COLO829 (cell line): ENCODE measurements at places on chromosomes 1 and 21.

- DNase-seq: no peak
Measured at GRCh38 chr1:89670163-89670562, 37.2 kb downstream of the LRRC8C start.

DNA sequence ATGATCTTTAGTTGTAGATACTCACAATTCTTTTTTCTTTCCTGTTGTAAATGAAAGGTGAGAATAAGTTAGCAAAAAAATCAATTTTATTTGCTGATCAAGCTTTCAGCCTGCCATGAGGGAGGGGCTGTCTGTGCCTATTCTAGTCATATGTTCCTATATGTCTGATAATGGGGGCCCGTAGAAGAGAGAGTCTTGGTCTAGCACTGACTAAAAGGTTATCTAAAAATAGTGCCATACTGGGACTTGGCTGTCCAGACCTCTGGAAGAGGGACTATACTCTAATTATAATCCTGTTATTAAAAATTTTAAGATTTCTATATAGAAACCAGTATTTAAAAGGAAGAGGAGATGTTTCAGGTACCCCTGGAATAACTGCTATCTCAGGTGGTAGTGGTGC lies 18.6 kb downstream of the GNAI3 start:
- no peak for DNase-seq

- DNase-seq: peak; percentile 30
Measured at GRCh38 chr21:29376556-29376955, 77.8 kb downstream of the BACH1 start.

DNA sequence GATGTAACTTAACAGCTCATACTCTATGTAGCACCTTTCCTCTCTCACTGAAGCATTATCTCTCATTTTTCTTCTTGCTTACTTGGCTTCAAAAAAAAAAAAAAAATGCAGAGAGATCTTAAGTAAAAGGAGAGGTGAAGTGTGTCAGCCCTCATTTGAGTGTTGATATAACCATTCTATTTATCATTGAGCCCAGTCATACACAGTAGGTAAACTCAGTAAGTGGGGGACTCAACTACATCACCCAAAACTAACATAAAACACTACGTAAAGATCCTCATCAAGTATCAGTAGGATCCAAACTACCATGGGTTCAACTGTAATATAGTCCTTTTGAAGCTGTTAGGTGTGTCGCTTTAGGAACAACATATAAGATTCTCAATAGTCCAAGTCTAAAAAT lies 8.2 kb downstream of the PNRC2 start:
- no peak for DNase-seq

DNA sequence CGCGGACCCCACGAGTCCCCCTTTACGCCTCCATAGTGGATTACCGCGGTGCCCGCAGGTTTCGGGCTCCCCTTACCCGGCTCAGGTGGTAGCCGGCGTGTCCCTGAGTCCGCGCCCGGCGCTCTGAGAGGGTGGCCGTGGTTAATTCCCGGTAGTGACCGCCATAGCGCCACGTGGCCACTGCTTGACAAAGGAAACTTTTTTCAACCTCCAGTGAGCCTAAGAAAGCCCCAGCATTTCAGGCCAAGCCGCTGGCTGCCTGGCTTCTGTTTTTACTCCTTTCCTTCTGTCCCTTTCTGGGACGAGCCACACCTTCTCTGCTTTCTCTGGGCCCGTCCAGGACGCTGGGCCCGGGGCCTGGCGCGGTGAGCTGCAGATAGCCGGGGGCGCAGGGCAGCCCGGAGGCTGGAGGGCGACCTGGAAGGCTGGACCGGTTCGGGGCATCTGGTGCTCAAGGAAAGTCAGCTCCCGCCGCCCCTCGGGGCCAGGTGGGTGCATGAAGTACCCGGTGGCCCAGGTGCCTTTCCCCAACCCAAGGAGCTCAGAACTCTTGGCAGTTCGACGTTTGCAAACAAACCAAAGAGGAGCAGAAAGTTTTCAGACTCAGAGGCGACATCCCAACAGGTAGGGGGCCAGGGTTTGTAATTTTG lies 540 bp upstream of the C1orf198 start:
- DNase-seq: no peak

DNA sequence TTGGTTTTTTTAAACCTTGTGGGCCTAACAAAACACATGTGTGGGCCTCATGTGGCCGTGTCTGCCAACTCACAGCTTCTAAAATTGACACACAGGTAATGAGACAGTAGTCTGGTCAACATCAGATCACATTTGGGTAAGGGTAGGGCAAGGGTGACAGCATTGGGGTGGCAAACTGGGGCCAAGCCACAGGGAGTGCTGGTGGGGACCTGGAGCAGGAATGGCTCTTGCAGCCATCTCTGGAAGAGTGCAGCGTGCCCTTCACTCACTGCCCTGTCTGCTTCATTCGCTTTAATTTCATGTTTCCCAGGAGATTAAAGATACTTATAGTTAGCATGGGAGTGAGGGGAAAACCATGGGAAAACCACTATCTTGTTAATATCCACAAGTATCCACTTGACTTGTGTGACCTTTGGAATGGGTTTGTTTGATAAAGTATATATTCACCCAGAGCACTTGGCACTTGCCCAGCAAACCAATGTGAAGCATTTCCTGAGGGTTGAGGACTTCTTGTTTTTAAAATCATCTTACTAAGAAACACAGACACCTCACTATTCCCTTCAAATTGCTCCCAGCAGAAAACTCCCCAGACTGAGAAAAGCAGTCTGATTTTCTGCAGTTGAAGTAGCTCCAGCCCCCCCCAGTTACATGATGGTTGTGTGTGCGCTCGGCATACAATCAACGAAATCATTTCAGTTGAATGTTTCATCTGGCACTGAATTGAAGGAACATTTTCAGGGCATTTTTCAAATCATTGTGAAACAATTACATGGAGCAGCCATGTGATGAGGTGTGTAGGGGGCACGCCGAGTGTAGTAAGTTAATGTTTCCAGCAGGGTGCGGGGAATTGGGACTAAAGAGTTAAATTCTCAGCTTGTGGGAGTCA lies 175.7 kb downstream of the VPS13D start:
- peak; percentile 48 for DNase-seq

DNA sequence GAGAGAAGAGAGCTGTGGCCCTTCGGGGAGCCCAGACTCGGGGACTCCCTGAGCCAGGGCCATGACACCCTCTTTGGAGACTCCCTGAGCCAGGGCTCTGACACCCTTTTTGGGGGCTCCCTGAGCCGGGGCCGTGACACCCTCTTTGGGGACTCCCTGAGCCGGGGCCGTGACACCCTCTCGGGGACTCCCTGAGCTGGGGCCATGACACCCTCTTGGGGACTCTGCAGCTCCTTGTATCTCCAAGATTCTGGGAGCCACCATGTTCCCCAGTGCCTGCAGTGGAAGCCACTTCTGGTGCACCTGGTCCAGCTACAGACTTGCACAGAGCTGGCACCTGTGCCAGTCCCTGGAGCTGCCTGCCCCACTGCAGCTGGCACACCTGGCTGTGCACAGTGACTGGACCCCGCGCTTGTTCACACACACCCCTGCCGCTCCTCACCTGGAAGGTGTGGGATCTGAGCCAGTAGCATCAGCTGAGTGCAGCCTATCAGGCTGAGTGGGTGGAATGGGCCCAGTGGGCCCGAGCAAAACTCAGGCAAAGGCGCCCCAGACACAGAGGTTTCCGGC lies 3.8 kb upstream of the SSU72 start:
- no peak for DNase-seq

GRCh38 chr1:107871687-107872395 lies 93.1 kb downstream of the VAV3 start:
- no peak for DNase-seq

- no peak for DNase-seq
Measured at GRCh38 chr1:8077120-8077573, 51.0 kb upstream of the ERRFI1 start.
